Activated CD8-positive, alpha-beta memory T cell treated with anti-CD3 and anti-CD28 coated beads for 4 hours (primary cell): ENCODE measurements at places on chromosomes 5 and 9.

GRCh38 chr9:129476821-129477611 lies 143.9 kb downstream of the C9orf50 start:
- no peak for DNase-seq

GRCh38 chr5:146971401-146971800 lies 92.8 kb upstream of the PPP2R2B start:
- no peak for DNase-seq

DNA sequence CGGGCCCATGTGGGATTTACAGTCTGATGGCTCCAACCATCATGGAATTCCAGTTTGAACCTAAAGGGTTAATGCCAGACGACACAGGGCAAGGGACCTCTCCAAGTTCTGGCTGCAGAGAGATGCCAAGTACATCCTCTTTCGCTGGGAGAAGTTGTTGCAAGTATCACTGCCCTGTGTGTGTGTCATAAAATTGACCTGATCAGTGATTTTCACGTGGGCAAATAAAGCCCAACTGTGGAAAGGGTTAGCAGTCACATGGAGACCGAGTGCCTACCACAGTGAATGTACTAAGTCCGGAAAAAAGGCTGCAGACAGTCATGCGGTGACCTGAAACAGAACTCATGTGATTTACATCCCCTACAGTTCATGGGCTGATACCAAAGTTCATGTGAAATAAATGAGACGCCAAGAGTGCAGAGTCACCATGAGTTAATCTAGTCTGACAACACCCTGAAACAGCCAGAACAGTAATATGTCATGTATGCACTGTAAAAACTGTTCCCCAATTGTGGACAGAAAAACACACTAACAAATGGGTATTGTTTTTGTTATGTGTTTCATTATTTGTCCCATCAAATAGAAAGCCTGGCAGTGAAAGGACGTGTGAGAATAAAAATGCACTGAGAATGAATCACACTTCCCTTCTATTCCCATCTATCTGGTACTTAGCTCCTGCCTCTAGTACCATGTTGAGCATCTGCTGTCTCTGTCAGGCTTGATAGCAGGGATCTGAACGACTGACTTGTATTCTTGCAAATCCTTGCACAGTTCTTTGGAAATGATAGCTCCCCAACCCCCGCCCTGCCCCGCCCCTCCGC lies 115.7 kb downstream of the SUSD1 start:
- no peak for DNase-seq

DNA sequence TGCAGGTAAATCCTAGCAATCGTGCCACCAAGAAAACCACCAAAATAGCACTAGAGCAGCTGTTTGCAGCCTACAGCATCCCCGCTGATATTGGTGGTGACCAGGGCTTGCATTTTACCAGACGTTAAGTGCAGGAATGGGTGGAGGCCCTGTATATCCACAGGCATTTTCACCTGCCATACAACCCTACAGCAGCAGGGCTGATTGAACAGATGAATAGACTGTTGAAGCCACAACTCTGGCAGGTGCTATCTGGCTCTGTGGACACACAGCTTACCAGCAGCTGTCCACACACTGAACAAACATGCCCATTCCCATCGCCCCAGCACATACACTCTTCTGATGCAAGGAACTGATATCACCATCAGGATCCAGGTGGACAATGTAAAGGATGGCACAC lies 154.5 kb upstream of the APC start:
- no peak for DNase-seq

GRCh38 chr5:152125661-152126205 lies 201.1 kb upstream of the GLRA1 start:
- no peak for DNase-seq

DNA sequence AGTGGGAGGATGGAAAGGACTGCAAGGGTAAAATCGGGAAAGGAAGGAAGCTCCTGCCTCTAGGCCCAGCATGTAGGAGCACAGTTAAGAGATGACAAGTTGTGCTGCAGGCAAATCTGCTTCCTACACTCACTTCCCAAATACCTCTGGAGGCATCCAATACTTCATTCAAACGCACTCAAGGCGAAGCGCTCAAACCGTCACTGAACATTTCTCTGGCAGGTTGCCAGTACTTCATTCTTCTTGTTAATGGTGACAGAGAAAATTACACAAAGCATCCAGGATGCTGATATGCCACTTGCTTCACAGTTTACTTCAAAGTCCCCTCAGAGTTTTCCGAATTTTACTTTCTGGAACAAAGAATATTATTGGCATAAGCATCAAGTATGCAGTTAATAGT lies 59.8 kb downstream of the NREP start:
- no peak for DNase-seq

DNA sequence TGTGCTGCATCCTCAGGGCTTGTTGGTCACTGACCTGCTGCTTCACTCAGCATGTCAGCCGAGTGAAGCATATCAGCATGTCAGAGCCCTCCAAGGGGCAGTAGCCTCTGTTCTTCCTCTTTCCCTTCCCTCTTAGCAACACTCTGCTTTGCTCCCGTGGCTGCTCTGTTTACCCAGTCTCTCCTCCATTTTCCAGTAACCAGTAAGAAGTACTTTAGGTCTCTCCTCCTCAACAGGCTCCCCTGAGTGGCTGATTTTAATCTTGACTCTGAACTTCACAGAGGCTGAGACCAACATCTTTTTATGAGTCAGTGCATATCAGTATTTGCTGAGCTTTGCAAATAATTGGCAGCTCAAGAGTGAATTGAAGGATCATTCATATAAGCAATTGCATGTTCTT lies 18.6 kb upstream of the ADRB2 start:
- no peak for DNase-seq

GRCh38 chr5:8825139-8825757 lies 720.6 kb downstream of the SEMA5A start:
- no peak for DNase-seq

- DNase-seq = no peak
Observed at GRCh38 chr5:163338-163620, 28.0 kb upstream of the LRRC14B start.

DNA sequence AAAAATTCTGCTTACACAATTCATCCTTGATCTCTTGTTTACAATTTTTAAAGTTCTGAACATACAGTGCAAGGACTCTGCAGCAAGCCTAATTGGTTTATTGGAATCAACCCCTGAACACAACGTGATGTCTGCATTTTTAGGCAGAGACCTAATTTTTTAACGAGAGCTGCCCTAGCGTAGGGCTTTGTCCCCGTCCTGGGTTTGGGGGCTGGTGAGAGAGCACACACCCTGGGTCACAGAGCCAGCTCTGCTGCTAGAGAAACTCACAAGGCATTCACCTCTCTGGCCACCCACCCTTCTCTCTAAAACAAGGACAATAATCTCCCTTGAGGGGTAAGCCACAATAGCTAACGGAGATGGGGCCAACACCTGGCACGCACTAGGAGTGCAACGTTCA lies 28.2 kb downstream of the SH3PXD2B start:
- DNase-seq = no peak

- no peak for DNase-seq
Observed at GRCh38 chr9:123131258-123131657, 97.8 kb downstream of the GPR21 start.

DNA sequence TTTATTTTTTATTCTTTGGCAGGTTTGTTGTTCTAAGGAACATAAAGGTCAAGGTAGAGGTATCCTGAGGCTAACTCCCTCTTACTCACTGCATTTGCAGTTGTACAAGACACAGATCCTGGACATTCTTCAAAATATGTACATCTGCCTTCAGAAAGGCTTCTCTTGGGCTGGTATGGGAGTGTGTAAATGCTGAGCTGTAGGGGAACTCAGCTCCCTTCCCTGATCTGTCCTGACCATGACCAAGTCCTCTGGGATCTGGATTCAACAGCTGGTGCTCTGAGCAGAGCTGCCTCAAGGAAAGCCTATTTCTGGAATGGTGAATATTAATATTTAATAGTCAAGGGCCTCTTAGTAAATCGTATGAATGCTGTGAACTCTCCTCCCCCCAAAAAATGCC lies 117.4 kb downstream of the PRKACG start:
- DNase-seq = no peak
